ENCODE measurements at places on chromosomes 4 and X.

GRCh38 chr4:22385611-22386011 is 130.3 kb downstream of the ADGRA3 start:
- DNase-seq, result no peak

GRCh38 chr4:11732155-11732554 is 303.5 kb upstream of the HS3ST1 start:
- DNase-seq, result no peak

GRCh38 chr4:54683616-54684346 is 26.0 kb downstream of the KIT start:
- no peak for DNase-seq

DNA sequence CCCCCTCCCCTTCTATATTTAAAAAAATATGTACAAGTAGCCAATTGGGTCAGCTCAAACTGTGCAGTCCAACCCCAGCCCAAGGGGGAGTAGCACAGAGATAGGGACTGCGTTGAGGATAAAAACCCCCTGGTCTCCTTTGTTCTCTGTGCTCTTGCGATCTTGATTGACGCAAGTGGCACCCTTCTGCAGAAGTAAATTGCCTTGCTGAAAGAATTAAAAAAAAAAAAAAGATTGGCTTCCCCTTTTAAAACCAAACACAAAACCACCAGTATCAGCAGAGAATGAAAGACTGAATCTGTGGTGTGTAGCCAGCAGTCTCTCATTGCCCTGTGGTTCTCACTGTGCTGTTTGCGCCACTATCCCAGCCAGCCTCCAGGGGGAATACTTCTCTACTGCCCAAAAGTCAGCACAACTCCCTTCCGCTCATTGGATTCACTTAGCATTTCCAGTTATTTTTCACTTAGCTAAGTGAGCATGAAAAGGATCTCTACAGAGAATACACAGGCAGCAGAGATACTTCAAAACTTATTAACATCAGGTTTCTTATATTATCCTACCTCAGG is 29.7 kb downstream of the MANBA start:
- no peak for DNase-seq

DNA sequence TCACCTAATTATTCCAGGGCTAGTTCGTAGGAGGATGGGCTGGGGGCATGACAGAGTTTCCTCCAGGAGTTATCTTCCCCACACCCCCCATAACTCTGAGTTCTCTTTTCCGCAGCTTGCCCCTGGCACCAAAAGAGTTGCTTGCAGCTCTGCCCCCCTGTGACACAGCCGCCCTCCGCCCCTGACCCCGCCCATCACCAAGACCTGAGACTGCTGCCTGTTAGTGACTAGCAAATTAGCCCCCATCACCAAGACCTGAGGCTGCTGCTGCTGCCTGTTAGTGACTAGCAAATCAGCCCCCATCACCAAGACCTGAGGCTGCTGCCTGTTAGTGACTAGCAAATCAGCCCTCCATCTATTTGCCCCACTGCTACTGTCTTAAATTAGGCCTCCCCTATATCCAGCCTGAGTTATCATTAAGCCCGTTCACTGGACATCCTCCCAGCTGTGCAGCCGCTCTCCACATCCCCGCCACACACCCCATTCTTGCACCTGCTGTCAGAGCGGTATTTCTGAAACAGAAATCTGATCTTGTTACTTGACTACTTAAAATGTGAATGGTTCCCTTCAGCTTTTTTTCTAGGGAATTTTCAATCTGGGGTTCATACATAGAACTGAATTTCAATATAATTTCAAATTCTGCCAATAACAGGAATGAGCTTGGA is 1.5 kb upstream of the PAPSS1 start:
- peak; percentile 4 for DNase-seq

- no peak for DNase-seq
These were observed 97.1 kb downstream of the TMA16 start for GRCh38 chr4:163591614-163592020.

DNA sequence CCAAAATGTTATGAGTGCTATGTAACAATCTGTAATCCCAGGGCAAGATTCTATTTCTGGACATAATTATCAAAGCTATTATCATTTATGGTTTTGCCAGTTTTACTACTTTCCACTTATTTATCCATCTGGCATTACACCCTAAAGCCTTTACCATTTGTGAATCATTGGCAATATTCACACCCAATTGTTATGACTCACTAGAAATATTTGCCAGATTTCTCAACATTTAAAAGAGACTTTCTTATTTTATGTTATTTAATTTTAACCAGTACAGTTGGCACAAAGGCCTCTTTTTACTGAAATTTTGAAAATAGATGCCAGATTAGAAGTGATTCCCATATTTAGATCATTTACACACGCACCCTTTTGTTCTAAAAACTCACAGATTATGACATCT is 242.7 kb upstream of the WDFY3 start:
- DNase-seq, result no peak

- no peak for DNase-seq
These were observed 119.9 kb downstream of the EGF start for GRCh38 chr4:110032603-110033002.

DNA sequence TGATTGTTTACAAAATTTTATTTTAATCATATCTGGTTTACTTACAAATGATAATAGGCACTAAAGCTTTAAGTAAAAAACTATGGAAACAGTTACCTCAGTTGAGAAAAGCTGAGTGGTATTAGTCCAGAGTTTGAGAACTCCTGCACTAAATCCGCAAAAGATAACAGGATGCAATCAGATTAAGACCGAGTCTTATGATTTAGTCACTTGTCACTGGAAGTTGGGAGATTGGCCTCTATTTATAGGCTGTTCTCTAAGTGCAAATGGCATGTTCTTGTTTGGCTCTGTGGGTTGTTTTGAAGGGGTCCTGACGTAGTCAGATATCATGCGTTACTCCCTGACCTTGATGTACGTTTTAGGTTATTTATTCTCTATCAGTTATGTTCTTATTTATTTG is 6.3 kb downstream of the GPAT3 start:
- DNase-seq, result no peak

DNA sequence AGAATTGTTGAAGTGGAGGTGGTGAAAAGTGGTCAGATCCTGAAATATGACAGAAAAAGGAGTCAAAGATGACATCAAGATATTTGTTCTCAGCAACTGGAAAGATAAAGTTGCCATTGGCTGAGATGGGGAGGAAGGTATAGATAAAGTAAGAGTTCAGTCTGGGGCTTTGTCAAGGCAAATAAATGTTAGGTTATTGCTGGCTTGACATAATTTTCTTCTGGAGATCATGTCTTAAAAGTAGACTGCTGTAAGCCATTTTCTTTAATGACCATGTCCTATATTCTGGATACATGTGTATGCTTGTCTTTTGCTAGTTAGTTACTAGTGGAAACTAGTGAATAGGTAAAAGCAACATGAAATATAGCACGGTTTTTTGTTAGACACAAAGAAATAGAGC is 5.6 kb downstream of the USP53 start:
- DNase-seq, result no peak

DNA sequence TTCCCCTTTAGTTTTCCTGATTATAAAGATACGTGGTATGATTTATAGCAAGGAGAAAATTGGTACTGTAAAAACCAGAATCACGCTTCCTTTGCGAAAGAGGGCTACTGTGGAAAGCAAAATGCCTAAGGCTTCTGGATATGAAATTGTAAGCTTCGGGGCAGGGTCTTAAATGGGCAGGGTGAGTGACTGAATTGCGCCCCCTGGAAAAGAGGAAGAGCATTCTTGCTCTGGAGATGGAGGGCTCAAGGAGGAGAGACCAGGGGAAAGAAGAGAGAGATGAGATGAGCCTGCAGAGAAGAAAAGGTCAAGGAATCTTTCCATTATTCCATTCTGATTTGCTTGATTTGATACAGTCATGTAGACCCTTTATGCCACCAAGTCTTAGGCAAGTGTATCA is 13.1 kb upstream of the ETNPPL start:
- no peak for DNase-seq

DNA sequence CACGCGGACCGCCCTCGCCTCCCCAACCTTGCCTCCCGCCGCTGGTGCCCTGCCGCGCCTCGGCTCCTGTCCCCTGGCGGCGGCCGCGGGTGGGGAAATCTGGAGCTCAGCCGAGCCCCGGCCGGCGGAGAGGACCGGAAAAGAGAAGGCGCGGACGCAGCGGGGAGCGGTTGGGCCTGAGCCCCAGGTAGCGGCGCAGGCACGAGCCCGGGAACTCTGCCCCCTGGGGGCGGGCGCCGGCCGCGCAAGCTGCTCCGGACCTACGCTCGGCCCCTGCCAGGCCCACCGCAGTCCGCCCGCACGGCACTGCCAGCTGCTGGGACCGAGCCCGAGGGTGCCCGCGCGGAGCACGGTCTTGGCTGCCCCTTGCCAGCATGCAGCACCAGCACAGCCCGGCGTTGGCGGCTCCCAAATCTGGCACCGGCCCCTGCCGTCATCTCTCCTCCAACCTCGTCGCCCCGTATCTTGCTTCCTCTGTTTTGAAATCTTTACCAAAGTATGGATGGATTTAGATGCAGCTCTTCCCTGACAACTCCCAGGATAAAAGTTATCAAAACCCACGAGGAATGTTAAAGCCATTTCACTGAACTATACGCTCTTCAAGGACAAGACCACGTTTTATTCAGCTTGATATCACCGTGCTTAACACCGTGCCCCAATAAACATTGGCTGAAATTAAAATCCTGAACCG is at the start of gene PRSS12:
Gene PRSS12, minus strand, starts transcription at position 161 of the 691 bp plus-strand sequence. CDS start 283 bp downstream, outside the sequence.
- no peak for DNase-seq

GRCh38 chr4:41258783-41259182 is 2.1 kb downstream of the UCHL1 start:
- no peak for DNase-seq

GRCh38 chrX:38985375-38985774 is 184.1 kb downstream of the MID1IP1 start:
- no peak for DNase-seq

GRCh38 chr4:64384237-64385203 is 24.7 kb downstream of the TECRL start:
- DNase-seq, result no peak

GRCh38 chr4:123555233-123555806 is 158.7 kb downstream of the SPRY1 start:
- DNase-seq, result peak; percentile 2

- DNase-seq, result no peak
These were observed 1.7 kb upstream of the ZFP42 start for GRCh38 chr4:187993827-187994226.

DNA sequence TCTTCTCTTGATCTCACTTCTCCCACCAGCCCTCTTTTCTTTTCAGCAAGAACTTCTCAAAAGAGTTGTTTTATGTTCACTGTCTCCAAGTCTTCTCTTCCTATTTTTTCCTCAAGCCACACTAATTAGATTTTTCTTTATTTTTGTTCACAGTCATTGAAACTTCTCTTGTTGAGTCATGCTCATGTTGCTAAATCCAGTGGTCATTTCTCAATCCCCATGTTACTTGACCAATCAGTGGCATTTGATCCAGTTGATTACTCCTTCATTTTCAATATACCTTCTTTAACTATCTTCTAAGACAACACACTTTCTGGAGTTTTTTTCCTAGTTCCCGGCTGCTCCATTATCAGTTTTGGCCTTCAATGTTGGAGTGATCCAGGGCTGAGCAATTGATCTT is 103.1 kb upstream of the LSM6 start:
- DNase-seq, result no peak

- no peak for DNase-seq
These were observed 418.6 kb downstream of the INPP4B start for GRCh38 chr4:142427456-142427855.

GRCh38 chr4:1094336-1094690 is 19.1 kb downstream of the RNF212 start:
- no peak for DNase-seq

DNA sequence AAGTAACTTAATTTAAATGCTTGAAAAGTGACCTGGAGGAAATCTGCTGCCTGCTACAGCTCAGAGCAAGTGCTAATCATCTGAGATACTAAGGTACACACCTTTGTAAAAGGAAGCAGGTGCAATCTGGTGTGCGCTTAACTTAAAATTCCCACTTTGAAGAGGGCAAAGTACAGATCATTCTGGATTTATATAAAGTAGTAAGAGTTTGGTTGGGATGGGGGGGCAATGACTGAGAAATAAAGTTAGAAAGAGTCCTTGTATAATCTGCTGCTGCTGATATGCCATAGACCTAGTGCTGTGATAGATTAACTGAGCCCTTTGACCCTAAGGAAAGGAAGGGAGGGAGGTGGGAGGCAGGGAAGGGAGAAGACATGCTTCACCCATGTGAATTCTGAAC is 141.0 kb downstream of the MTNR1A start:
- DNase-seq, result no peak

DNA sequence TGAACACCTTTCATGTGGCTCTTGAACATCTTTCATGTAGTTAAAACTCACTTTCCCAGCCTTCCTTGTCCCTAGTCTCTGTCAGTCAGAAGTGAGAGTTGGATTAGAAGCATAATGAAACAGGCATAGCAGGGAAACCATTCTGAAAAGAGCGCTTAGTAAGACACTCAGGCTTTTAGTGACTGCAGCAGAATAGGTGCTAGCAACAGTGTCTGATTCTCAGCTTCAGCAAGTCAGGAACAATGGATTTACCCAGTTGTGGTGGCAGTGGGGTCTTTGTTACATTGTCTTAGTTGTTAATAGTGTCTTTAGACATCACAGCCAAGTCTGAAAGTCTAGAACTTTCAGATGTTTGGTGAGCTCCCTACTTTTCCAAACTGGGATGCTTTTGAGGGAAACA is 177.1 kb upstream of the PCDH7 start:
- no peak for DNase-seq

DNA sequence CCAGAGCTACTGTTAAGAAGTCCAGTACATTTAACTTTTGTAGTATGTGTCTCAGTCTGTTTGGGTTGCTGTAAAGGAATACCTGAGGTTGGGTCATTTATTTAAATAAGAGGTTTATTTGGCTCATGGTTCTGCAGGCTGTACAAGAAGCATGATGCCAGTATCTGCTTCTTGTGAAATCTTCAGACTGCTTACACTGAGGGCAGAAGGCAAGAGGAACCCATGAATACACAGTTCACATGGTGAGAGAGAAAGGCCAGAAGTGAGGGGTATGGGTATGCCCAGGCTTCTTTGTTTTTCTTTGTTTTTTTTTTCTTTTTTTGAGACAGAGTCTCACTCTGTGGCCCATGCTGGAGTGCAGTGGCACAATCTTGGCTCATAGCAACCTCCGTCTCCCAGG is 6.0 kb upstream of the CISD2 start:
- no peak for DNase-seq

Data from esophagus squamous epithelium (tissue), 5 donors.